ENCODE measurements at places on chromosomes 3 and 15.

DNA sequence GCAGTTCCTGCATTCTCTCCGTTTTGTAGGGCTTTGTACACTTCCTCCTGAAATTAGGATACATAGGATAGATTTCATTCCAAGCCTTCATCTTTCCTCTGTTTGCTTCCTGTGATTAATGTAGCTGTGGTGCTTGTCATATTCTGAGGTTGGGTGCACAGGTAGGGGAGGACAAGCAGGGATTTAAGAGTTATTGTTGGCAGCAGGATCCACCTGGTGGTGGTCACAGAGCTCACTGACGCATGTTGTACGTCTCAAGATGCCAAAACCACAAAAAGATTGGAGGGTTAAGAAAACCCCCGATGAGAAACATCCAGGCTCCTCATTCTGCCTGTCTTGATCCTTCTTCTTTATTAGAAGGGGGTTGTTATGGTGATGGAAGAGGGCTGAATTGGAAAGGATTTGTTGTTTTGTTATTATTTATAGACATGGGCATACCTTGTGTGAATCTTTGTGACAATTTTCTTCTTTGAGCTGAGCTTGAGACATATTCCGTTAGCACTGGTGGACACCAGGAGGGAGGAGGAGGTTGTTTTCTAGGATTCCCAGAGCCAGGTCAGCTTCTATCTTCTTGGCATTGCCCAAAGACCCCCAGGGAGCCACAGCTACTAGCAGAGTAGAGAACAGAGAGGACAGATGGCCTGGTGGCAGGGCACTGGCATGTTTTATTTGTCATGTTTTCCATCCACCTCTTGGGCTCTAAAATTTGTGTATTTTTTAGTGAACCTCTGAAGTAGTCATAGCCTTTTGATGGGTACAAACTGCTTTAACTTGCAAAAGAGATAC, 57.7 kb upstream of the LARS2 start:
- no peak for DNase-seq

GRCh38 chr15:90579213-90579612, 49.5 kb downstream of the CRTC3 start:
- DNase-seq, result no peak

DNA sequence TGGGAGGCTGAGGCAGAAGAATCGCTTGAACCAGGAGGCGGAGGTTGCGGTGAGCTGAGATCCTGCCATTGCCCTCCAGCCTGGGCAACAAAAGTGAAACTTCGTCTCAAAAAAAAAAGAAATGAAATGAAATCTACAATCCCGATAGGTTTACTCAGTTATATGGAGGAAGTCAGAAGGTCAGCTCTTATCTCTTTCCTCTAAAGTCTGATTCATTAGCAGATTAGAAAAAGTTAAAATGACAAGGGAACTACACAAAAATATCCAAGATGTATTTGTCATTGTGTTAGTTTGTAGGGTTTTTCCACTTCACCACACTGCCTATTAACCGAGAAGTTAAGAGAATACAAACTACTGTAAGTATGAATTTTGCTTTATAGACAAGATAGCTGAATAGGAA, 420.6 kb downstream of the SHQ1 start:
- no peak for DNase-seq

GRCh38 chr3:133610031-133610430, 36.5 kb downstream of the CDV3 start:
- no peak for DNase-seq

GRCh38 chr15:34708422-34708821, 46.4 kb downstream of the GJD2 start:
- DNase-seq, result no peak

DNA sequence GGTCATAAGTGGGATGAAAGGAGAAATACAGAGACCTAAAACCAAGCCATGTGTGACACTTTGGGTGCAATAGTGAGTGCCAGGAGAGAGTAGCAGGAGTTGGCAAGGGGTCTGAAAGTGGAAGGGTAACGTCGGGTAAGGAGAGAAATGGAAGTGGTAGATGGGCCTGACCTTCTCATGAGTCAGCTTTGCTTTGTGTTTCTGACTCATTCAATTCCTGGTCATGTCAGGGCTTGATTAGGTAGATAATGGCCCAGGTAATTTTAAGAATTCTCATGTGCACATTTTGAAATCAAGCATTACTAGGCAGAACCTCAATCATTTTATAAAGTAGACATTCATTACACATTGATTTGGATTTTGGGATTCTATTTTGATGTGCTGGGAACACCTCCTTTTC, 262.5 kb downstream of the SOX2 start:
- no peak for DNase-seq

DNA sequence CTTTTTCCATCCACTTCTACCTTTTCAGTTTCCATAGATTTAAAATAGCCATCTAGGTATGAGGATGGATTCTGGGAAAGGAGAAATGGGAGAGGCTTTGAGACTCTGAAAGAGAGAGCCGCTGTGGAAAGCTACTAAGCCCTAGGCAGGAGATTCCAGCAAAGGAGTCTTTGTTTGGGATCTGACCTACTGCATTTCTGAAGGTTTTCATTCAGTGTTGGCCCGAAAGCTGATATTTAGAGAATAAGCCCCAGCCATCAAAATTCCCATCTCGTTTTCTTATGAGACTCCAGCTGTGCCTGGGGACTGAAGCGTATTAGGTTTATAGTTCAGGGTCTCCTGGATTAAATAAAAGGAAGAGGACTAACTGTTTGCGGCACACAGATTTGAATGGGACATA, 19.5 kb downstream of the LIPH start:
- no peak for DNase-seq

- DNase-seq, result no peak
Observed at GRCh38 chr3:124297062-124297980, 305.4 kb upstream of the ROPN1 start.

DNA sequence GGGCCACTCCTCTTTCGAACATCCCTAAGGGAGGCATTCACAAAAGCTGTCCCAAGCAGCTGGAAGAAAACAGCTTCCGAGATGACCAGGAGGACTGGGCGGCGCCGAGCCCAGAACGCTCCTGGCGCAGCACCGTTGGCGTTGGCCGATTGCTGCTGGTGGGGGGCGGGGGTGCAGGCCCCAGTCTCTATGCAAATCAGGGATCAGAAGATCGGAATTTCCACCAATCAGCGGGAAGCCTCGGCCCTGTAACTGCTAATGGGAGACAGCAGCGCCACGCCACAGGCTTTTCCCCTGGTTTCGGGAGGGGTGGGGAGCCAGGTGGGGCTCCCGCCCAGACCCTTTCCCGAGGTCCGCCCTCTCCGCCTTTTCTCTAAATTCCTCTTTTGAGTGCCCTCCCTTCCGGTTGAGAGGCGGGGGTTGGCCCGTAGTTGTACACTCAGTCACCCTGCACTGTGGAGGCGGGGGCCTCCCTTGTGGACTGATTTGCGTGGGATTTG, 27.0 kb downstream of the HMCES start:
- DNase-seq, result no peak

DNA sequence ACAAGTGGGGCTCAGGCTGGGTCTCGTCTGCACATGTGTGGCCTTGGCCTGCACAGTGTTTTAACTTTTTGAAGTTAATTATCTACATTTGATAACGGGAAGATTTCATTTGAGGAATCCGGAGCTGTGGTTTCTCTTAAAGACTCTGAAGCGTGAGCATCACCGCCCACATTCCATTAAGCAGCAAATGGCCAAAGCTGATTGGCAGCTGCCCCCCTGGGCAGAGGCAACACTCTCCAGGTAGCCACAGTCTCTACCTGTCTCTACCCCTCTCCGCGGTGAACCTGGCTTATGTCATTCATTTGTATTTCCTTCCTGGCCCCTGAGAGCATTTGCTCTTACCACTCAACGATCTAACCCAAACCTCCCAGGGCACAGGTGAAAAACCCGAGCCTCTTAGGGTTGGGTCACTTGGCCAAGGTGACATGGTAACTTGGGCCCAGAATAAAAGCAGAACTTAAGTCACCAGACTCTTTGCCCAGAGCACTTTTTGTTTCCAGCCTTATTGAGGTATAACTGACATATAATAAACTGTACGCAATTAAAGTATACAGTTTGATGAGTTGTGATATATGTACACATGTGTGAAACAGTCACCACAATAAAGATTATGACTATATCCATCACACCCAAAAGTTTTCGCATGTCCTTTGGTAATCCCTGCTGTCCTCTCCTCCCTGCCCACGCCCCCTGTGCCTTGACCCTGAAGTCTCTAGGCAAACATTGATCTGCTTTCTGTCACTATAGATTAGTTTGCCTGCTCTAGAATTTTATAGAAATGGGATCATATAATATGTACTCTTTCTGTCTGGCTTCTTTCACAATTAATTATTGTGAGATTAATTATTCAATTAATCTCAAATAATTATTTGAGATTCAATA, 245.7 kb upstream of the HES1 start:
- no peak for DNase-seq

- DNase-seq, result no peak
Observed at GRCh38 chr15:20386198-20386597, 155.4 kb downstream of the GOLGA6L6 start.

DNA sequence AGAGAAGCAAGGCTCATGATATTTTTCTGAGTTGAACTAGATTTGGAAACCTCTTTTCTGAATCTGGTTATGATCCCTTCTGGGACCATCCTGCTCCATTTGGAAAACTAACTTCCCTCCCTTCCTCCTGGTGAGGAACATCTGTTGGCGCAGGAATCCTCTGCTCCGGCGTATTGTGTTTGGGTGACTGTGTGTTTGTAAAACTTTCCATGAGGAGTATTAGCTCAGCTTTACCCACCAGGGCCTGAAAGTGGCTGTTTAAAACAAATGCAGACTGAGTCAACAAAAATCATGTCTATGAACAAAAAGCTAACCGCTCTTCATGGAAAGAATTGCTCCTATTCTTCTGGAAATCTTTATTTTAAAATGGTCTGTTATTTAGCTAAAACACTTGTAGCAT, 17.7 kb downstream of the STARD9 start:
- DNase-seq, result no peak

DNA sequence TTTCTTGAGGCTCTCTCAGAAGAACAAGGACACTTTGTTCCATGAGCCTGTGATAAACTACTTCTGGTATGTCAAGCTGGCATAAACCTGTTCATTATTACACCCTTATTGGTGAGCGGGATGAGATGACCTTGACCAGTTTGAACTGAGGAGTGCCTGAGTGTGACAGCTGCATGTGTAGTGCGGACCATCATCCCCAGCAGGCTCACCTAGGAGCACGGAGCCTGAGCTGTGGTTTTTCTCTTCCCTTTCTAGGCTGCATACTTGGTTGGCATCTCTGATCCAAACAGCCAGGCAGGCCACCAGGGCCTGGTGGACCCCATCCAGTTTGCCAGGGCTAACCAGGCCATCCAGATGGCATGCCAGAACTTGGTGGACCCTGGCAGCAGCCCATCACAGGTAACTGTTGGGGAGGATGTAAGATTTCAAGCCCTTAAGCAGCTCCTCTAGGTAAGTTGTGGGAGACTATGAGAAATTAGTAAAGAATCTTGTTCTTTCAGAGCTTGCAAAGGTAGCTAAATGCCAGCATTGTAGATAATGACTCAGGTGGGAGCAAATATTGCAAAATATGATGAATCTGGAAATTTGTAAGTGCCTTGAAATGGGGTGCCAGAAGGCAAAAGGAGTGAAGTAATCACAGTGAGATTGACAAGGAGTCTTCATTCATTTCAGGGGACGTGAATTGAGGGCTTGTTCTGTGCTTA, 288.9 kb upstream of the TPM1 start:
- no peak for DNase-seq

DNA sequence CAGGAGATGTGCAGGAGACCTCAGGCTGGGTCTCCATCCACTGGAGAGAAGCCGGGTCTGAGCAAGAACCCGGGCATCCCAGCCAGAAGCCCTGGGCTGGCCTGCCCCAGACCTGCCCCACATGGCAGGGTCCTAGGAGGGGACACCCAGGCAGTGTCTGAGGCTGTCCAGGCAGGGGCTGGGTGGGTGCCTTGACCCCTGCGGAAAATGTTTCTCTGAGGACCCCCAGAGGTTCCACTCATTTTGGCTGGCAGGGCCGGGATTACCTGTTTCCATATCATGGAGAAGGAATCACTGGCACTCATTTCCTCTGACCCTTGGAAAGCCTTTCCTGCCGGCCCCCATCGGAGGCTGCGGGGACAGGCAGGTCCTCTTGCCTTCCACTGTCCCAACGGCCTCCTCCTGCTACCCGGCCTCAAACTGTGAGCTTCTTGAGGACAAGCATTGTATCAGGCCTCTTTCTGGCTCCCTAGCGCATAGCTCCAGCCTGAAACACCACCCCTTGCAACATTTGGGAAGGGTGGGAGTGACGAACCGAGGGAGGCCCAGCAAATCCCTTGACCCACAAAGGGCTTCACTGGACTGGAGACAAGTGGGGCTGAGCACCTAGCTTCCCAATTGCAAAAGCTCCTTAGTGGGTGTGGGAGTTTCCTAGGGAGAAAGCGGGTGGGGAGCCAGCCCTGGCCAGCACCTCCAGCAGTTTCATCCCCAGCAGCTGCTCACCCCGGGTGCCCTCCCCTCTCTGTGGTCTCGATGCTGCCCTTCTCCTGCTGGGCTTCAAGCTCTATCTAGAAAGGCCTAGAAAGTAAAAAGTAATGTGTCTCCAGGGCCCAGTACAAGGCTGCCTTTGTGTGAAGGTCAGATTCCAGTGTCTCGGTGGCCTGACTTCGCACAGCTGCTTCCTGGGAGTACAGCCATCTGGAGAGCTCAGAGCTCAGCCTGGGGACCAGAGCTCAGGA, 29.7 kb downstream of the ACSBG1 start:
- peak; percentile 1 for DNase-seq

- no peak for DNase-seq
Observed at GRCh38 chr3:82629937-82630336, 868.5 kb upstream of the GBE1 start.

DNA sequence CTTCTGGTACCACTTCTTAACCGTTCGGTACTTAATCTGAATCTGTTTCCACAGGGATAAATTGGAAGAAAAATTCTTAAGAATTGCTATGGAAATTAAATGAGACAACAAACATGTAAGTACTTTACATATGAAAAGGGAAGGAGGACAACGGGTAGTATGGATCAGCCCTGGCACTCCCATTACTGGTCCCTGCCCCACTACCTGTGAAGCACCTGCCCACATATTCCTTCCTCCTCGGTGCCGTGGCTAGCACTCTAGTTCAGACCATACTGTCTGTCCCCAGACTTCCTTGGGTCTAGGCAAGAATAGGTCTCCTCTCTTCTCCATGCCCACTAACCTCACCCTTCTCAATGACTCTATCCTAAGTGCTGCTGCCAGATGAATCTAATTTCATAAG, 46.2 kb downstream of the SHQ1 start:
- no peak for DNase-seq

DNA sequence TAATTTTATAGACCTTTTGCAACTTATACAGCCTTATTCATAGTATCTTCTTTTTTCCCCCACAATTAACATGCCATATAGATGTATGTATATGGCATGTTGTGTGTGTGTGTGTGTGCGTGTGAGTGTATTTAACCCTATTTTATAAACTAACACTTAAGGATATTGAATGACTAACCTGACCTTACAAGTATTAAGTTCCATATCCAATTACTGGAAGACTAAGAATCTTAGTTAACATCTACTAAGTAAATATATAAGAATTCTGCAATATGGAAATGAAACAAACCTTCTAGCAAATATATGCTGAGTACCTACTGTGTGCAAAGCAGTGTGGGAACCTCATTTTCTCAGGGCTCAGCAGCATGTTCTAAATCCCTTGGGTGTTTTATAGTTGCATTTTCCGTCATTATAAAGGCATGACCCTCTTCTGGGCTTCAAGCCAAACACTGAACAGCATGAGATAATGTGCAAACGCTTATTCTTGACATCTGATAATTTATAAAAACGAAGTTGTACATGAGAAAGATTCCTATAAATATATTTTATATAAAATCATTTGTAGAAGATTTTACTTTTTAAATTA, 105.5 kb downstream of the NLGN1 start:
- peak; percentile 58 for DNase-seq
